ENCODE measurements at places on chromosomes 3 and 15. TPM values are rescaled to one million over a fixed set of nuclear protein-coding genes. Genes with fewer than 3 reads are reported as not detected.

CD47 gene
- 61.4 TPM for polyA plus RNA-seq

DNA sequence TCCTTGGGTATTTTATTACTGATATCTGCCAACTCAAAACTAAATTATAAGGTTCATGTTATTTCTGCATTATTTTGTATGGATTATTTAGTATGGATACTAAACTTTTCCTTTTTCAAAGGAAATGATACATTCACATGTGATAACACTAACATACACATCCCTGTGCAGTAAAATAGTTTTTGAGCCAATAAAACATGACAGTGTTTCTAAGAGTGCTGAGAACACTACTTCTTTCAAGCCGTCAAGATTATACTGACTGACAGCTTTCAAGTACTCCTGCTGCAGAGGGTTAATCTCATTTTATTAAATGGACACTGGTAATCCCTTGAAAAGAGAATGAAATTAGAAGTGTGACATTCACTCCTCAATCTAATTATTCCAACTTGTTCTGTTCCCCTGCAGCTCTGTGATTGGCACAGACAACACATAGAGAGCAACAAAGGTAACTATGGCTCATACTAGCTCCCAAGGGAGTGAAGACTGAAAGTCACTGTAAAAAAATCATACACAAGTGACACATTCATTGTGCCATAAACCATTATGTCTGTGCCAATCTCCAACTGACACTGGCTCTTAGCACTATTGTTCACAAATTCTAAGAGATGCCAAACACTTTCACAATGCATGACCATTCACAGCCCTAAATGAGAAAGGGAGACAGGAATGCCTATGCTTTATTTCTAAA, 468.6 kb downstream of the SHQ1 start:
- DNase-seq = no peak

DNA sequence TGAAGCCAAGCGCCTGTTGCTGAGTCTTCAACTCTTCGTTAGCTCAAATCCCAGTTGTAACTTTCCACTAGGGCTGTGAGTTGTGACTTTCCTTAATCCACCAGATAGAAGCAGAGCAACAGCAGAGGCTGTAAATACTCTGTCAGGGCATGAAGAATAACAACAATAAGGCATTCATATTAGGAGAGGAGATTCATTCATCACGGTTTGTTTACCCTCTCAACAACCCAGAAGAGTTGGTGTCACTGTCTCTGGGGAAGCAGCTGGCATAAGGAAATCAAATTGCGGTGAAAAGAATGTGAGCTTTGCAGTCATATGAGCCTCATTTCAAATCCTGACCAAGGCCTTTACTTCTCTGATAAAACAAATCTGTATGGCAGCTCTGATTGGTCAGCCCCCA, 184.8 kb downstream of the SHQ1 start:
- no peak for DNase-seq

DNA sequence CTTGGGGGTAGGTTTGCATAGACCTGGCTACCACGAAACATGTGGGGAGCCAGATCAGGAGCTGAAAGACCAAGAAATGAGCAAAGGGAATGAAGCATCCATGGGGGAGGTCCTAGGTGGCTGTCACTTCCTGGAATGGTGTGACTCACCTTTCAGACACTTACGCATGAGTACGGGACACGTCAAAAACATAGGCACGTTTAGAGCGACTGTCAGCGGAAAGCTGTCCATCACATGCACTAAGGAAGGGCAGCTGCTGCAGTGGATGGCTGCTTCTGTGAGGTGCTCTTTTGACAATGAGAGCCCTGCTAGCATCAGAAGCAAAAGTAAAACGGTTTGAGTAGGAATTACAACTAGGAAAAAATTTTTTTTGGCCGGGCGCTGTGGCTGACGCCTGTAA, 244.6 kb upstream of the CCDC54 start:
- DNase-seq = no peak

GPR156 gene
- polyA plus RNA-seq = 3.1 TPM

C15orf62 gene
- 1.6 TPM for polyA plus RNA-seq

- no peak for DNase-seq
Measured at GRCh38 chr3:188299068-188299467, 145.1 kb downstream of the LPP start.

GRCh38 chr3:37764586-37764985, 97.1 kb upstream of the CTDSPL start:
- DNase-seq = no peak

A4GNT gene
- polyA plus RNA-seq = 0.78 TPM

GNB4 gene
- 23.8 TPM for polyA plus RNA-seq

DNA sequence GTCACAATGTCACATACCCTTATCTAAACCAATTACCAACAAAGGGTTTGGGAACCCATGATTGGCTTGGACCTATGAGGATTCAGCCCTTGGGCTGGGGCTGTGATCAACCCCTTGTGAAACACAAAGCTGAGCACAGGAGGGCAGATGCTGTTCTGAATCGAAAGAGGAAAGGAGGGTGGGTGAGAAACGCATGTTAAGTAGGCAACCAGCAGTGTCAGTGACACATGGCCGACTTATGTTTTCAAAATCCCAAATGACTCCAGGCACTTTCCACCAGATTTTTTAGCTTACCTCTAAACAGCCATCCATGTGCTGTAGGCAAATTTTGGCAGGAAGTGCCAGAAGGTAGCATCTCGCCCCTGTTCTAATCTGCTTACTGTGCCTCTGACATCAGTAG, 34.1 kb upstream of the KLHL25 start:
- no peak for DNase-seq

GRCh38 chr15:93219859-93220420, 130.9 kb upstream of the RGMA start:
- no peak for DNase-seq

- DNase-seq = no peak
Measured at GRCh38 chr3:120841264-120841663, 66.7 kb upstream of the STXBP5L start.

DAZL gene
- polyA plus RNA-seq = not detected

GRCh38 chr15:82792068-82792467, 13.8 kb downstream of the FSD2 start:
- DNase-seq = no peak

DNA sequence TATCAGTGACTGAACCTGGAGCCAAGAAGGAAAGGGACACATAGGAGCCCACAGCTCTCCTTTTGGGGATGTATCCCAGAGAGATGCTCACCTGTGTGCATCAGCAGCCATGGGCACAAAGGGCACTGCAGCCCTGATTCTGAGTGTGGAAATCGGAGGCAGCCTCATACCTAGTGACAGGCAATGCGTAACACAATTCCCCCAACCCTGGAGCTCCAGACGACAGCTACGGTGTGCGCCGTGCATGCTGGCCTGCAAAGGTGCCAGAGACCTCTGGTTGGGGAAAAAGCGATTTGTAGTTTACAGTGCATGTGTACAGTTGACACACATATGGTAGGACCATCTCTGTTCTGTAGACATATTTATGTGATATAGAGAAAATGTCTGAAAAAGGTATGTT, 59.0 kb upstream of the PLXNA1 start:
- no peak for DNase-seq

- no peak for DNase-seq
Measured at GRCh38 chr15:65392368-65392767, 14.6 kb upstream of the IGDCC3 start.

CHRNA7 gene
- 9.7 TPM for polyA plus RNA-seq

GRCh38 chr3:119826711-119827608, 45.1 kb downstream of the NR1I2 start:
- DNase-seq = no peak

GOLGA8T gene
- polyA plus RNA-seq = not detected

FGF7 gene
- 16.3 TPM for polyA plus RNA-seq

CCR3 gene
- 0.08 TPM for polyA plus RNA-seq

DNA sequence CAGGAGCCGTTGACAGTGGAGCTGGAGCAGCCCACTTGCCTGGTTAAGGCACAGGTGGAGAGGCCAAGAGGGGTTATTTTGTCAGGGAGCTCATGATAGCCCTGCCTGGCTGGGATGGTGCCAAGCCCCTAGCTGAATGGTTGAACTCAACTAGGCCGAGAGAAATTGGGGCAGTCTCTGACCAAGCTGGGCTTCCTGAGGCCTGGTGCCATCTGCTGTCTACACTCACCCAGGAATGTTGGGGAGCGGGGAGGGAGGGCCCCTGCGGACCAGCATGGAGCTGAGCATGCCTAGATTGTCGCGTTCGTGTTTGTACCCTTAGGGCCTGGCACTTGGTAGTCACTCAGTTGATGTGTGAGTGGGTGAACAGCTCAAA, 1.2 kb downstream of the BRPF1 start:
- DNase-seq = no peak

DNA sequence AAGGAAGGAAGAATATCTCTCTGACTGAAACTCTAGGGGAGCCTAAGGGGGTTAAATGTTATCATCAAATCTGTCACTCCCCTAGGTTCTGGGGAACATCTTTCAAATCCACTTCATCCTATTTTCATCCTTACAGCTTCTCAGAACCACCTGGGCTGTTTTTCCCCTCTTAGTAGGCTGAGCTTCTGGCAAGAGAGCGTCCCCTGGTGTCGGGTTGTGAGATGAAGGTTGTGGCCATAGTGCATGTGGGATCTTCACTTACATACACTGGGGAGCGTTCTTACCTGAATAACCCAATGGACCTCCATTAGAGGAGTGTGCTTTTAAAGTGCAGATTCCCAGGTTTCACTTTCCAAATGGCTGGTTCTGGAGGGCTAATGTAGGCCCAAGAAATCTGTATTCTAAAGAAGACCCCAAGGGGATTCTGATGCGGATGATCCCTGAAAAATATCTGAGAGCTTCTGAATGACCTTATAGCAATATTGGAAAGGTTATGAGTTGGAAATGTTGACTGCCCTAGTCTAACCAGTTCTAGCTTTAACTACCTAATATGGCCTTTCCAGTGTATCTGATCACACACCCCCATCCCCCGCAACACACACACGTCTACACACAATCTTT, 663.7 kb downstream of the AGBL1 start:
- no peak for DNase-seq

DNA sequence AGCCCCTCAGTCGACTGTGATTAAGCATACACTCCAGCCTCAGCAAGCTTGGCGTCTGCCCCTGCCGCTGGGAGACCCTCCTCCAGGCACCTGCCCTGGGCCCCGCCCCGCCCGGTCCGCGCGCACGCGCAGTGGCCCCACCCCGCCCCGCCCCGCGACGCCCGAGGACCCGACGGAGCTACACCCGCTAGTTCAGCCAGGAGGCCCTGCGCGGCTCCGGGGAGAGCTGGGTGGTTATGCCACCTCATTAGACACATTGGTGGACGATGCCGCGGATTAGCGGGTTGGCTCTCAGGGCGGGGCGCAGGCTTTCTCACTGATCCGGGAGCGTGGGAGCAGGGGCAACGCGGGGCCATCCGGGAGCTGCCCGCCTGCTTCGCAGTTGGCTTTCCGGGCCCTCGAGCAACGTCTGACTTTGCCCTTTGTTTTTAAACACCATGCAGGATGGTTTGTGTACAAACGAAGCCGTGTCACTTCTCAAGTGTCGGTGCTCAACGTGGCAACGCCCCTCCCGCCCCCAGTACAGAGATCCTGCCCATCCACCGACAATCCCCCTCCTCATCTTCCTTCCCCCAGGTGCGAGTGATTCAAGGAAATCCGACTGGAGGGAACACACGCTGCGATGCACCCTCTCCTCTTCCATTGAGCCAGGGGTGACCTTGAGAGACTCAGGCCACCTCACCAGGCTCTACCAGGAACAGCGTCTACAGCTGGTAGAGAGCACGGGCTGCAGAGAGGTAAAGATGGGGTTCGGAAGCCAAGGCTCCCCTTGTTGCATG, 109.3 kb downstream of the SHQ1 start:
- DNase-seq = no peak

MKRN2OS gene
- polyA plus RNA-seq = 0.65 TPM

TRPM1 gene
- polyA plus RNA-seq = 0.19 TPM

CAND2 gene
- polyA plus RNA-seq = 8.2 TPM

GRCh38 chr3:126750756-126751121, 46.7 kb downstream of the CHCHD6 start:
- DNase-seq = no peak

- no peak for DNase-seq
Measured at GRCh38 chr3:52118156-52118875, 35.9 kb downstream of the POC1A start.

DUSP7 gene
- polyA plus RNA-seq = 21.5 TPM

GRIP2 gene
- 0.81 TPM for polyA plus RNA-seq

PLIN1 gene
- 0.49 TPM for polyA plus RNA-seq

- DNase-seq = peak; percentile 55
Measured at GRCh38 chr15:81274931-81275707, 48.8 kb downstream of the STARD5 start.

DNA sequence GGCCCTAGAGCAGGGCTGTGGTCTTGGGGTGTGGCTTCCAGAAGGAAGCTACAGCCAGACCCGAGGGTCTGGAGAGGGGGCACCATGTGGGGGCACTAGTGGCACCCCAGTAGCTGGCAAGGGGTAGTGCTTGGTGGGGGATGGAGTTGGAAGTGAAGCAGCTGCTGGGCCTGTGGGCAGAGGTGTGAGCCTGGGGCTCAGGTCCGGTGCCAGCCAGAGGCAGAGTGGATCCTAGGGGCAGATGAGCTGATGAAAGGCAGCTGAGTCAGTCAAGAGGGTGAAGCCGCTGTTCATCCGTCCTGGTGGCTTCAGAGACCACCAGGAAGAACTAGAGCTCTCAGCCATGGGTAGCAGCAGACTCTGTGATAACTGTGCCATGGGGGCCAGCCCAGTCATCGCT, 172.6 kb downstream of the TBC1D2B start:
- no peak for DNase-seq

NR1I2 gene
- polyA plus RNA-seq = 0.92 TPM

- no peak for DNase-seq
Measured at GRCh38 chr15:29103824-29104565, 165.6 kb downstream of the NSMCE3 start.

DET1 gene
- 14.9 TPM for polyA plus RNA-seq

GRCh38 chr3:122962149-122962548, 65.4 kb downstream of the SEMA5B start:
- no peak for DNase-seq

LRRIQ4 gene
- 0.32 TPM for polyA plus RNA-seq

TMCO5A gene
- not detected for polyA plus RNA-seq

GRCh38 chr3:119990888-119991287, 103.4 kb downstream of the GSK3B start:
- no peak for DNase-seq

- DNase-seq = no peak
Measured at GRCh38 chr3:176930942-176931341, 266.3 kb downstream of the TBL1XR1 start.

CORO2B gene
- 24.9 TPM for polyA plus RNA-seq

DNA sequence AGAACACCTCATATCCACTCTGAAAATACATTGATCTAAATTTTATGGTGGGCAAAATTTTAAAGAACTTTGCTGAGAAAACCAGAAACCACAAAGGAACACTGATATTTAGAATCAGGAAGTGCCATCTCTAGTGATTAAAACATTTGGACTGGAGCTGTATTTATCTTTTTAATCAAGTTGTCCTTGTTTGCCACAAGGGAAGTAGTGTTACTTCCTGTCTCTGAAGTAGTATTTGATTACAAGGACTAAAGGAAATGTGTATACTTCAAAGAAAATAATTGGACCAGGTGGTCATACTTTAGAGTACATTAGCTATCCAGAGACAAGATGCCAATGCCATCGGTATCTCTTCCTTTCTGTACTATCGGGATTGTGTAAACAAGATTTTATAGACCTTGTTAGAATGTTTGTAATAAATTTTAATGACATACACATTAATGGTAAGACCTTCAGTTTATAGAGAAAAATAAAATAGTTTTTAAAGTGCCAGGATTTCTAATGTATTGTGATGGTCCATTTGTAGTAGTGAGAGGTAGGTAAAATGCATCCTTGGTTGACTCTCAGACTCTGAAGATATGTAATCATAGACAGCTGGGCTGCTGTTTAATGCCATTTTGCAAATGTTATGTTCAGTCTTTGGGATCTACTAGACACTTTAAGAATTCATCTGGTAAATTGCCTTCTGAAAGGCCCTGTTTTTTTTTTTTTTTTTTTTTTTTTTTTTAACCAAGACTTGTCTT, 131.9 kb downstream of the B3GALNT1 start:
- DNase-seq = no peak

GOLGA8G gene
- polyA plus RNA-seq = 0.30 TPM

TMEM207 gene
- polyA plus RNA-seq = 23.9 TPM

CIB2 gene
- 29.6 TPM for polyA plus RNA-seq

Measured in left renal cortex interstitium (tissue), 4 donors.